GM06990 (cell line): ENCODE measurements at places on chromosomes 4 and X.

GRCh38 chrX:40966213-40966820 is 118.9 kb upstream of the USP9X start:
- no peak for DNase-seq

- DNase-seq = no peak
Measured at GRCh38 chr4:125765941-125766340, 451.2 kb downstream of the FAT4 start.

DNA sequence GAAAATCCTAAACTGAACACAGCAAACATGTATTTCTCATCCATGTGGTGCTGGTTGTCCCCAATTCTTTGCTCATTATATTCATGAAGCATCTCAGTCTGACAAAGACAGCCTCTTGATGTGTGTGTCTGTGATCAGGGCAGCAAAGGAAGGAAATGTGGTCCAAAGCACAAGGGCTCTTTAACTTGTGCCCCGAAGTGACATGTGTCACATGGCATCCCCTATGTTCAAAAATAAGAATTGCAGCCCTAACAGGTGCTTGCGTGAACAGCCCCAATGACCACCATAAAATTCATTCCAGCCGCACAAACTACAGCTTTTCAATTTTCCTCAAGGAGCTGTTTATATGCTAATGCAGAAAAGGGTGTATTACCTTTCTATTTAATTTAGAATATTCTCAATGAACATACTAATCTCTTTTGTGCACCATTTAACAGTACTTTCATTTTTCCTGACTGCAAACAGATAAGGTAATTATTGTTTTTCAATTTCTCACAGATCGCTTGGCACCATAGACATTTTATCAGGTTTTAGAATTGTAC is 231.9 kb upstream of the CTSO start:
- no peak for DNase-seq

DNA sequence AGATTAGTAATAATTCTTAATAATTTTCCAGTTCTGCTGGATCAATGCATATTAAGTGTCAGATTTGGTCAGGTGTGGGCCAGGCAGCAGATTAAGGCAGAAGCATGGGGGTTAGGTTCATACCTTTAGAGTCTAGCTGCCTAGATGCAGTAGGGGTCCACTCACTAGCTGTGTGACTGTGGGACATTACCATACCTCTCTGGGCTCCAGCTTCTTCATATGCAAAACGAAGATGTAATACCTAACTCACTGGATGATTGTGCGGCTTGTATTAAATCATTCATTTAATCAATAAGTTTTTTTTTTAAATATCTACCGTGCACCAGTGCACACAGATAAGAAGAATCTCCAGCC is 1.4 kb downstream of the ANXA3 start:
- no peak for DNase-seq

GRCh38 chr4:24404281-24404680 is 180.1 kb downstream of the DHX15 start:
- DNase-seq = no peak

DNA sequence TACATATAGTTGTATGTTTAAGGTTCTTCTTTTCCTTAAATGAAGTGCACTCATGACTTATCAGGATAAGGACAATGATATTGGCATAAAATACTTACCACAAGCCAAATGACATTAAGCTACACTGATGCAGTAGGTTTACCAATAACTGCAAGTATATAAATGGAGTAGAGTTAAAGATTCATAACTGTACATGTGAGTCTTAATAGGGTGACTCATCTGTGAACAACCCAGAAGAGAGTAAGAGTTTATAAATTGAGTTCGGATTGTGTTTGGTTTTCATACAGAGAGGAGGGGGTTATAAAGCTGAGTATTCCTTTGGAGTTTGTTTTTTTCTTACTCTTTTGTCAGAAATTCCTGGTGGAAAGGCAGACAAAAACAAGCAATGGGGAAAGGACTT is 144.8 kb downstream of the TLL1 start:
- DNase-seq = no peak
